Kidney epithelial cell (primary cell): ENCODE measurements at places on chromosomes 2 and 18. TPM values are rescaled to one million over a fixed set of nuclear protein-coding genes. Genes with fewer than 3 reads are reported as not detected.

The UGT1A7 gene
- total RNA-seq, result not detected in 2 replicates

- DNase-seq, result peak; percentile 44
Measured at GRCh38 chr2:220279372-220279771, 651.9 kb downstream of the SLC4A3 start.

GRCh38 chr2:208311321-208311720 is 45.3 kb downstream of the PIKFYVE start:
- DNase-seq, result no peak

DNA sequence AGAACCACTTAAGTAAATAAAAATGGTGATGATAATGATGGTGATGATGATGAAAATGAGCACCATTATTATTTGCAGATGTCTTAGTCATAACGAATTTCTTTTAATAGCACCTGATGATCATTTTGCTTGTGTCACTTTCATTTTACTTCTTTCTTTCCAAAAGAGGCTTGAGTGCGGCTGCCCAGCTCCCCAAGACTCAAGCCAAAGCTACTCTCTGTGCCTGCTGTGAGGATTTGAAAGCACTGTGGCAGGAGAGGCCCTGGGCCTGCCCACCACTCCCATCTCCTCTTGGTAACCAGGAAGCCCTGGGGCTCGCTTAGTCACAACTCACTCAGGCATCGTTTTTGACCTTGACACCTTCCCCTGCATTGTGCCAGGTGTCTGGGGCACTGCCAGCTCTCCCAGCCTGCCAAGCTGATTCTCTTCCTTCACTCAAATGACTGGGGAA is 41.2 kb downstream of the RPL37A start:
- peak; percentile 78 for DNase-seq
